ENCODE measurements at places on chromosomes 1 and 21.

DNA sequence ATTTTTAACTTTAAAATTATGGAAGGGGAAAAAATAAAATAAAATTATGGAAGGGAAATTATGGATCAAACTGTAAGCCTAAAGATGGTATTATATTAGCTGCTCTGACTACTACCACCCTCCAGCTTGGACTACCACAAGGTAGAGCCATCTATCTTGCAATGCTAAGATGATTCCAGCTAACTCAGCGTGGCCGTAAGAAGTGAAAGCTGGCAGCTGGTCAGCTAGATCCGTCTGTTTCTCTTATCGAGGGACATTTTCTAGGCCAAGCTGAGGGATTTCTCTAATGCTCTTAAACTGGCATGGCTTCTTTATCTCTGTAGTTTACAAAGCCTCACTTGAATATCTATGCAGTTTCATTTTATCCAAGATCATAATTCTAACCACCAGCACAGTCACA is 31.5 kb downstream of the LYST start:
- DNase-seq = no peak

DNA sequence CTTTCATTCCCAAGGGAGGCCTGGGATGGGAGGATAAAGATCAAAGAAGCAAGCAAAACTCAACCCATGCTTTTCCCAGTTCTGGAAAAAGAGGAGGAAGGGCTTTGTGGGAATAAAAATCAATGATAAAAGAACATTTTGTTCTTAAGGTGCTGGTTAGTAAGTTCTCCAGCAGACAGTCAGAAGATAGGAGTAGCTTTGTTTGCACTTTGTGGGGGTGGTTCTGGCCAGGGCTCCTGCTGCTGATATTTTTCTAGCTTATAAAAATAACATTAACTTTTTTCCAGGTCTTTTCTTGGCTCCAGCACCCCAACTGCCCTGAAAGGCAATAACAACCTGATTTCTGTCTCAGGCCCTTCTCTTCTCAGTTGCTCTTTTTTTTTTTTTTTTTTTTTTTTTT is 220.0 kb downstream of the FGGY start:
- DNase-seq = no peak

GRCh38 chr1:234989019-234989418 is 139.6 kb downstream of the TOMM20 start:
- DNase-seq = no peak

DNA sequence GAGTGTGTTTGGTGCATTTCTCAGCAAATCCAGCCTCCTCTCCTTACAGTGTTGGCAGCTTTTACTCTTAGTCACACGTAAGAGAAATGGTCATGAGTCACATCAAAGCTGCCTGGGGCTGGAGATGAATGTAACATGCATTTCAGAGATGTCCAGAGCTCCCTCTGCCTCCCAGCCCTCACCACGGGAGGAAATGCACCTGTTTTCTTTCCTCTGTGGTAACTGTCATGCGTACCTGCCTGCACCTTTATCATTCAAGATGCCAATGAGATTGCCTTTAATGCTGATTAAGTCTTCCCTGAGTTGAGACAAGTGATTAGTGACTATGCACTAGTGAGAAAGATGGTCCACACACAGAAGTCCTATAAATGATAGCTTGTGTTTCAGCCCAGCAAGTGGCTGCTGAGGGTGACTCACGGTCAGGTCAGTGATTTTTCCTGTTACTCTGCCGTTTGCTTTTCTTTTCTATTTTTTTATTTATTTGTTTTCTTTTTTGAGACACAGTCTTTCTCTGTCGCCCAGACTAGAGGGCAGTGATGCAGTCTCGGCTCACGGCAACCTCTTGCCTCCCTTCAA is 277.3 kb upstream of the FMN2 start:
- no peak for DNase-seq

DNA sequence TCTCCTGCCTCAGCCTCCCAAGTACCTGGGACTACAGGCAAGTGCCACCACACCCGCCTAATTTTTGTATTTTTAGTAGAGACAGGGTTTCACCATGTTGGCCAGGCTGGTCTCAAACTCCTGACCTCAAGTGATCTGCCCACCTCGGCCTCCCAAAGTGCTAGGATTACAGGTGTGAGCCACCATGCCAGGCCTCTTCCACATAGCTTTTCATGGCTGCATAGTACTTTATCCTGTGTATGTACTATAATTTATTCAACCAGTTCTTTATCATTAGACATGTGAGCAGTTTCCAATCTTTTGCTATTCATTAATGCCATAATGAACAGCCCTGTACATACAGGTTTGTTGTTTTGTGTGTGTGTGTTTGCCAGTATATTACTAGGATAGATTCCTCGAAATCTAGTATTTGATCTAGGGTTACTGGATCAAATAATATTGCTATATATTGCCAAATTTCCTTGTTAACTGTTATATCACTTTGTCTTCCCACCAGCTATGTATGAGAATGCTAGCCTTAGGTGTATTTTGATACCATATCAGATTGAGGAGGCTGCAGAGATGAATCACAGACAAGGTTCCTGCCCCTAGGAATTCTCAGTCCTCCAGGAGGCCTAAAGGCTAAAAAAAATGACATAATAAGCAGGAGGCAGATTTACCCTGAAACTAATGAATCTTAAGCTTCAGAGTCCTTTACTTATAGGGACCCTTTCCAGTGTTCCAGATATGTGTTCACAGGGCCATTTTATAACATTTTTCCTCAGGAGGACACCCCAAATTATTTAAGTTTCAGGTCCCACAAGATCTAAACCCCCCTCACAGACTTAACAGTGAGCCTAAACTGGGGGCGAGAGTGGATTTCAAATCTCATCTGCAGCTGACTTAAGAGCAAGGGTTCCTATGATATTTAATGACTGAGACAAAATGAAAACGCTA is 2.1 kb upstream of the PDIK1L start:
- DNase-seq = no peak

DNA sequence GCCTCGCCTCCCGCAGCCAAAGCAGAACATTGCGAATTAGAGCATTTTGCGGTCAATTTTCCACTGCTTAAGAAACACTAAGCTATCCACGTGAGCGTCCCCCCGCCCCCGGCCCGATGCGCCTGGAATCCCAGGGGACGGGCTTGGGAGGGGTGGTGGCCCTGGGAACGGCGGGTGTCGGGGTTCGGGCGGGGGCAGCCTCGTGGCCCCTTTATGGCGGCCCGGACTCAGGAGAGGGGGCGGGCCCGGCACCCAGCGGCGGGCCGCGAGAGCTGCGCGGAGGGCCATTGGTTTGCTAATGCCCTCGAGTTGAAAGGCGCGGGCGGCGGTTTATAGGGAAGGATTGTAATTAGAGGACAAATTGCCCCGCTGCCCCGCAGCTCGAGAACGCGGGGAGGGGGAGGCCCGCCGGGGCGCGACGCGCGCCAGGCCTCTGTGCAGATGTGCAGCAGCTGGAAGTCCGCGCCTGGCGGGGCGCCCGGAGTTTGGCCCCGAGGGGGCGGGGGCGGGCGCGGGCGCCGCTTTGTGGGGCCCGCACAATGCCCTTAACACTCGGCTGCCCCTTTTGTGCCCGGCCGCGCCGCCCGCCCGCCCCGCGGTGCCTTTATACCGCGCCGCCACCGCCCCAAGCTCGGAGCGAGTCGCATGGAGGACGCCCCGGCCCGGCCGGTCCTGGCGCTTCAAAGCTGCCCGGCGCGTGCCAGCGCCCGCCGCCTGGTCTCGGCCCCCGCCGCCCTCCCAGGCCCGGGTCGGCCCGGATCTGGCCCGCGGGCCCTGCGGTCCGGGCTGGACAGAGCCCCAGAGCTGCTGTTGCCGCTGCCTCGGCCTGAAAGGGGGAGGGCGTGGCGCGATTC is 1.9 kb upstream of the HES3 start:
- no peak for DNase-seq

DNA sequence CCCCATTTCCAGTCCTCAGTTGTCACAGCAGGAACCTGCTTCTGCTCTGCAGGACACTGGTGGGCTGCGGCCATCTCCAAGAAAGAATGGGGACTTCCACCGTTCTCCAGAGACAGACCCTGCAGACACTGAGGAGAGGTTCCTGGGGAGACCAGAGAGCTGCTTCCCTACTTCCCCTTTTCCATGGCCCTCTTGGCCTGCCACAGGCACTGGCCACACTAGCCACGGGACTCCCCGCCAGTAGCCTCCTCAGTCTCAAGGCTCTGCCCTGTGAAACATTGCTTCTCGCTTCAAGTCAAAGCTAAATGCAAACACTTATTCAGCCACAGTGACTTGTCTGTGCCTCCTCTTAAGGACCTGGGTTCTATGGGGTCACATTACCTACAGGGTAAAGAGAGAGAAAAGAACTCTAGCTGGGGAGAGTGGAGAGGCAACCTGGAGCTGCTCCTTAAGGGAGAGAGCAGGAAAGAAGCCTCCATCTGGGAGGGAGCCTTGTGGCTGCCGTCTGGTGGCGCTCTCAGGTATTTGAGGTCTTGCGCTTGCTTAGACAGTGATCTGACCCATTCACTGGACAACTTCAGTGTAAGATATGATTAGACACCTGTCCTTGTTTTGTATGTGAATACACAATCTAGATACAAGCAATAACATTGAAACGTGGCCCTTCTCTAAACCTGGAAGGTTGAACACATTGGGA is 5.4 kb upstream of the SLAMF8 start:
- DNase-seq = no peak

DNA sequence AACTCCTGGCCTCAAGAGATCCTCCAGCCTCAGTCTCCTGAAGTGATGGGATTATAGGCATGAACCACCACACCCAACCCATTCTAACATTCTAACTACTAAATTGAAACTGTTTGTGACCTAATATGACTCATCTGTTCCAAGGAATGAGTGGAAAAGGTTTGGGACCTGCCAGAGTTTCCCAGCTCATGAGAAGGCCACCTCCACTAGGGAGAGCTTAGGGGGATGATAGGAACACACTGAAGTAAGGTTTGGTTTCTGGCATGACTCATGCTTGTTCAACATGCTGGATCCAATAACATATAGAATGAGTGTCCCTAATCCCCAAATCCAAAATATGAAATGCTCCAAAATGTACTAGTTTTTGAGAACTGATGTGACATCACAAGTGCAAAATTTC is 18.9 kb upstream of the SCAF4 start:
- DNase-seq = no peak

DNA sequence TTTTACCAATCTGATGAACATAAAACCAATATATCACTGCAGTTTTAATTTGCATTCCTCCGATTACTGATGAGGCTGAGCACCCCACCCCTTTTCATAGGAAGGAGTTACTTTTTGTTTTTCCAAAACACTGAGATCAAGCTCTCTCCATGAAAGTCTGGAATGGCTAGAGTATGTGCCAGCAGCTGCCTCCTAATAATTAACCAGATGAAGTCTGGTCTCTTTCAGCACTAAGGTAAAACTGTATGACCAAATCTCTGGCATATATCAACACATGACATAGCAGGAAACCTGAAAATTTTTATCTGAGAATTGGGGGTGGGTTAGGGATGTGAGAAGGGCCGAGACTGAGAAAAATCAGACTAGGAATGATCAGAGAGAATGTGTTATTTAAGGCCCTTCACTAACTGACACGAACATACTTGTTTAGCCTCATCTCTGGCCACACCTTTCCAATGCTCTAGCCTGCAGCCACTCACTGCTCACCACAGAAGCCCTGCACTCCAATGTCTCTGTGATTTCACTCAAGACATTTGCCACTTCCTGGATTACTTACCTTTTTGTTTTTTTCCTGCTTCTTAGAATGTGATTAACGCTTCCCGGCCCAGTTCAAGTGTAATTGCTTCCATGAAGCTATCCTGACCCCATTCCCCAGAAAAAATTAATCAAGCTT is 34.7 kb downstream of the WASF2 start:
- no peak for DNase-seq

GRCh38 chr1:35726450-35727433 is 8.1 kb upstream of the C1orf216 start:
- DNase-seq = no peak

DNA sequence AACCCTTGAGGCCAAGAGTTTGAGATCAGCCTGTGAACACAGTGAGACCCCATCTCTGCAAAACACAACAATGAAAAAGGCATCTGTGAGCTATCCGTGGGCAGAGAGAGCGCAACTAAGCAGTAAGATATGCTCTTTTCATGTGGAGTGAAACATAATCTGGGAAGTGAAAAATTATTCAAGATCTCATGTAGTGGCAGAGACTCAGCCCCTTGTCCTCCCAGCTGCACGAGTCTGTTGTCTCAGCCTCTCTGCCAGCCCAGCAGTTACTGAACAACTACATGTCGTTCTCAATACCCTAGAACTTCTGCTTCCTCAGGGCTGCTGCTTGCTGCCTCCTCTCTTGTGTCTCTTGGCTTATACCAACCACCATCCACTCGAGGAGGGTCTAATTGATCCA is 61.3 kb upstream of the WDR26 start:
- no peak for DNase-seq

DNA sequence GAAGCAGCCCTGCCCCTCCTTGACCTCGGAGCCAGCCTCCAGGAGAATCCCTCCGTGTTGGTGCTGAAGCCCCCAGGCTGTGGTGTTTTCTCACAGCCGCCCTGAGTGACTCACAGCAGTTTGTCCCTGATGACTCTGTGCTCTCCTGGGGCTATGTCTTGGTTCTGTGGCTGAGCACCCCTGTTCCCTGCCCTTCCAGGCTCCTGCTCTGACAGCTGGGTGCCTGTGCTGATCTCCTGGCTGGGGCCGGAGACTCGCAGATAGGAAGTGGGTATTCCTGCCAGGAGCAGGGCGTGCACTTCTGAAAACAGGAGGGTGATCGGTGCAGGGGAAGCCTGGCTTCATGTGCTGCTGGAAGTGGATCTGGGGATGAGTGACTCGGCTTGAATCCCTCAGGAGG is 34.5 kb downstream of the POFUT2 start:
- DNase-seq = peak; percentile 44

GRCh38 chr1:7106442-7107108 is 321.3 kb downstream of the CAMTA1 start:
- no peak for DNase-seq

- DNase-seq = no peak
Observed at GRCh38 chr21:42400525-42400924, 3.2 kb upstream of the UBASH3A start.

DNA sequence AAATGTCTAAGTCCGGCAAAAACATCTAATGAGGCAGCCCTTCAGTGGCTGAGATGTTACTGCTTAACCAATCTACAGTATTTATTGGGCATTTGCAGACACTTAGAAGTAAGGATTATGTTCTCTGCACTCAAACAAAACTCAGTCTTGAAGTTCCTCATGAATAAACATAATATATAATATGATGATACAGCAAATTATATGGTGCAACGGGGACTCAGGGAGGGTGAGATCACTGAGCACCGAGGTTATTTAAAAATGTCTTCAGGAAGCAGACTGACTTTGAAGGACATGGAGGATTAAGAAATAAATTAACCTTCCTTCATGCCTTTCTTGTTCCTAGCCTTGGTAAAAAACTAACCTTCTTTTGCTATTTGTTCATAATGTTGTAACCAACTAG is 27.9 kb downstream of the WDR64 start:
- DNase-seq = no peak

GRCh38 chr21:26925636-26926035 is 41.3 kb downstream of the ADAMTS5 start:
- DNase-seq = no peak

DNA sequence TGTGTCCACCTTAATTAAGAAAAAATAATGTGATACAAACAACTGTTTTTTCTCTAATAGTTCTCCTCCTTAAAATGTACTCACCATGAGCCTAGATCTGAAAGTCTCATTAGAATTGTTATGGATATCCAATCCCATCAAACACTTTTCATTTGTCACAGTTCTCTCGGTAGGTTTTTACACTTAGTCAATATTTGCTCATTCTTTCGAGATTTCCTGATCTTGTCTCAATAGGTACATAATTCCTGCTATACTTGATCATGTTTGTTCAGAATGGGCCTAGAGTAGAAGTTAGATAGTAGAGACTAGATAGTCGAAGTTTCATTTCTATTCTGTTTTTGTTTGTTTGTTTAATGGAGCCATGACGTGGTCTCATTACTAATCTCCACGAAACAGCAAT is 2005.7 kb downstream of the NCAM2 start:
- no peak for DNase-seq

- peak; percentile 72 for DNase-seq
Observed at GRCh38 chr1:162383516-162383915, 2.0 kb downstream of the C1orf226 start.
